ENCODE measurements at places on chromosomes 7 and 10. TPM values are rescaled to one million over a fixed set of nuclear protein-coding genes. Genes with fewer than 3 reads are reported as not detected.

DNA sequence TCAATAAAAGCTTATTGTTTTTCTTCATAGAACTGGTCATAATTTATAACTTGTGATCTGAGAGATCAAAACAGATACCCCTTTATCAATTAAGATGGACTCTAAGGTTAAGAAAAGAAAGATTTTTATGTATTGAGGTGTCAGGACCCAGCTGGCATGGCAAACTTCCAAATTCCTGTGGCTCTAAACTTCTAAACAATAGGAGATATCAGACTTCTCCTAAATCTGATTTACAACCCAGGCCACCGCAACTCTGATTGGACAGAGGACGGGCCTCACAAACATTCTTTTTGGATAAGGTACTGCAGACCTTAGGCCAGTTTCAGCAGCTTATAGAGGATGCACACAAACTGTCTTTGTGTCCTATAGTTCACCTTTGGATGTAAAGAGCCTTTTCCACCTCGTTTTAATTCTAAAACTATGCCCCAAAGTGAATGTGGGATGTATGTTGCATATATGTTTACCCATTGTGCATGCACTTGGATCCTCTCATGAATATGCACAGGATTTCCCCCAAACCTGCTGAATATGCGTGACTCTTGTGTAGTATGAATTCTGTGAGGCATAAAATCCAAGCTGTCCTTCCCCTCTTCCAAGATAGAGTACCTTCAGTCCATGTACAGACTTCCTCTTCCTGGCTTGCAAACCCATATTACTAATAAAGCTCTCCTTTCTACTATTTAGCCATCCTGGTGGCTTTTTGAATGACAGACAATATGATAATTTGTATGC is 69.0 kb downstream of the ELMO1 start:
- DNase-seq, result no peak

DNA sequence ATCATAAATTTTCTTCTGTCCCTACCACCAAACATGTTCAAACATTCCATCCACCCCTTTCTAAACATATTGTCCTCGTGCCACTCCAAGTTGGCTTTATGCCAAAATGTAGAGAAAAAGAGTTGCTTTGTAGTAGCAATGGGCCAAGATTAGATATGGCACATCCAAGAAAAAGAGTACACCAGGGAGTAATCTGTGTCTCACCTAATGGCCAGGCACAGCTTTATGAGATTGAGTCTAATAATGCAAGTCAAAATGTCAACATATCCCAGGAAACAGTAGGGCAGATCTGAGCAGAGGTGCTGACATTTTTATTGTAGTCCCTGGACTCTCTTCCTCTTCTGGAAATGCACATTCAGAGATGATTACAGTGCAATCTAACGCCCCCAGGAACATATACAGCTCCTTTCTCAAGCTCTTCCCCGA is 5.7 kb upstream of the OR6V1 start:
- DNase-seq, result no peak

DNA sequence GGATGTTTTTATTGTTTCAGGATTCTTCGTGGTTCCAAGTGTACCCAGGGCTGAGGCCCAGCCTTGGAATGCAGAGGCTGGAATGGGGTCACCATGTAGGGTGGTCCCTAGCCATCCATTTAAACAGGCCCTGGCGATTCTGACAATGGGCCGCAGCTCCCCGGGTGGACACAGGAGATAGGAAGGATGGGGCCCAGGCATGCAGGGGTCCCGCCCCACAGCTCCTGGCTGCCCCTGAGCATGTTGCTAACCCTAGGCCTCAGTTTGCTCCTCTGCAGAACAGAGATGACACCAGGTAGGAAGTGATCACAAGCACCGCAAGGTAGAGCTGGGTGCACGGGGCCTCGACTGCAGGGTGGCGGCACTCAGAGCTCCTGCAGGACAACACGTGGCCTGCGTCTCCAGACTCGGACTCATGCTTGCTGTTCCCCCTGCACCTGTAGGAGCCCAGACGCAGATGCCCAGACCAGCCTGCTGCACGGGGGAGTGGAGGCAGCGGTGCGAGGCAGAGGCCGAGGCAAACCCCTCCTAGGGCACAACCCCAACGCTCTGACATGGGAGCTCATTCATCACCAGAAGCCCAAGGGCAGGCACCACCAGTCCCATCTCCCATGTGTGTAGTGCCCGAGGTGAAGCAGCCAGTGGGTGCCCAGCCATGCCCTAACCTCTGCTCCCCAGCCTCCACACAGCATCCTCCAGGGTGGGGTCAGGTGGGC is 25.5 kb downstream of the VIPR2 start:
- DNase-seq, result no peak

GRCh38 chr10:87658321-87658795 is 1.3 kb upstream of the PAPSS2 start:
- DNase-seq, result no peak

DNA sequence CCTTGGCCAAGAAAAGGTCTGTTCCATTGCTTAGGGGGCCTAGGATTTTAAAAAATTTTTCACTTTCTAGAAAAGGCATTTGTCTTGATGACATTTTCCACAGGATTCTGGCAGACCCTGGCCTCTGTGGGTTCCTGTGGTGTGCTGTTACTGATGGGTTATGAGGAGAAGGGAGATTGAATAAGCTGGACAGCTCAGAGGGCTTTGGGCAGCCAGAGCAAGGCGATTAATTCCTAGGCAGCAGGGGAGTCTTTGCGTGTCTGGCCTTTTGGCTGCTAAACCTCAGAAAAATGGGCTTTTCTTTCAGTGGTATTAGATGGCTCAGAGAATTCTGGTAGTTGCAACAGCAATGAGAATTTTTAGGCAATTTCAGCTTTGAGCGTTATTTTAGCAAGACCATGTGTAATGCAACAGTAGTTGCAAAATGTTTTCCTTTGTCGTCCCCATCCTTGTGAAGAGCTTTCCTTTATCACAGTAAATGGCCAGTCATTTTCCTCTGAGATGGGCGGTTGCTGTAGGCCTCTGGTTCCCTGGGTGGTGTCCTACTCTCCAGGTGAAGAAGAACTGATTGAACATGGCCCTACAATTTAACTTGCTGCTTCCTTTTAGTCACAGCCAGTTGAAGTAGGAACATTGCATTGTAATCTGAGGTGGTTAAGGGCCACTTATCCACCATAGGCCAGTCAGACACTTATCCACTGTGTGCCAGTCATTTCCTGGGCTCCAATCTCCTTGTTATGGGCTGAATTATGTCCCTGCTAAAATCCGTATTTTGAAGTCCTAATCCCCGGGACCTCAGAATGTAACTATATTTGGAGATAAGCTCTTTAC is 43.2 kb downstream of the SH2D4B start:
- no peak for DNase-seq

DNA sequence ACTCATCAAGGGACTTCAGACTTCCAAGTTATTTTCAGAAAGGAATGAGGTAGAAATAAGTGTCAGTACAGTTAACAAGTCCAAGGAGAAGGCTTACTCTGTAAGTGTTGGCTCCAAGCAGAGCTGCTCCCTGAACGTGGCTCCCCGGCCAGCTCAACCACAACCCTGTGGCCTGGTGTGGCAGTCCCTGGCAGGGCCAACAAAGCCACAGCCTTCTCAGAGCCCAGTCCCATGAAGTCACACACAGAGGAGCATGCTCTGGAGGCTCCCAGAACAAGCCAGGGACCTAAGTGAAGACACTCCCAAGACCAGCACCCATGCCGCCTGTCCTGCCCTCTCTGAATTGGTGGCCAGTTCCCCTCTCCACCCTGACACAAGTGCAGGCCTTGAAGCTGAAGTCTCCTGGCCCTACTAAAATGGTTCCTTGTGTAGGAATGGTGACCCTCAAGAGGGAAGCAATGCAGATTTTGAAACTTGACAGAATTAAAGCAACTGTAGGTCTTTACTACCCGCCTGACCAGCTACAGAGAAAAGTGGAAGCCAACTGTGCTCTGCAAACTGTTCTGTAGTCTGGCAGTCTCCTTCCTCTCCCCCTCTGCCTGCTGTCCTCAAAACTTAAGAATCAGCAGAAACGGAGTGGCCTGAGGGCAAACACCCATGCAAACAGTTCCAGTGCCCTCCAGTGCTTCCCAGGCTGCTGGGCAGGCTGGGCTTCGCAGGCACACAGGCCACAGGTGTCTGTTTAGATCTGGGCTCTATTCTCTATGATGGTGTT is 51.1 kb downstream of the NOD1 start:
- no peak for DNase-seq

DNA sequence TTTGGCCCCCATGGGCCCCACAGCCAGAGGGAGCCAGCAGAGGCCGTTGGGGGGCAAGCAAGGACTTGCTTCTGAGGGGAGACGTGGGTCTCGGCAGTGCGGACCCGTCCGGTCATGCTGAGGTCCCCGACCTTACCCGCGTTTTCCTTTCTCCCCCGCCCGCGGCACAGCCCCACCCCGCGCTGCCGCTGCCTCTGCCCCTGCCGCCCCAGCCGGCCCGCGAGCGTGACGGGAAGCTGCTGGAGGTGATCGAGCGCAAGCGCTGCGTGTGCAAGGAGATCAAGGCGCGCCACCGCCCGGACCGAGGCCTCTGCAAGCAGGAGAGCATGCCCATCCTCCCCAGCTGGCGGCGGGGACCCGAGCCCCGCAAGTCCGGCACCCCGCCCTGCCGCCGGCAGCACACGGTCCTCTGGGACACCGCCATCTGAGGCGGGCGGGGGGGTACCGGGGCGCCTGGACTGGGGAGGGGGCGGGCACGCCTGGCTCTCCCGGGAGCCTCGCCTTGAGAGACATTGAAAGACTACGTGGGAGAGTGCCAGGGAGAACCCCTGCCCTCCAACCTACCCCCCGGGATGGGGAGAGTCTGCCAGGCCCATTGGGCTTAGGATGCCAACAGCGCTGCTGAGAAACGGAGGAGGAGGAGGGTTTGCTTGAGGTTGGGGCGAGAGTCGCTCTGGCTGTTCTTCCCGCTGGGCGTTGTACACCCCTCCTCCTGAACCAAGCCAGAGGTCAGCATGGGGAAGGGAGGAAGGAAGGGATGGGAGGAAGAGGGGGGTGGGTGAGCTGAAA is 9.9 kb downstream of the NYAP1 start:
- DNase-seq, result no peak

GRCh38 chr10:12022580-12023257 is 19.9 kb downstream of the UPF2 start:
- no peak for DNase-seq

GRCh38 chr7:13989949-13990305 is 461 bp upstream of the ETV1 start:
- no peak for DNase-seq

The LOXL4 gene
- under 0.01 TPM for total RNA-seq

The COBL gene
- total RNA-seq, result not detected
